Stimulated activated CD8-positive, alpha-beta memory T cell treated with anti-CD3 and anti-CD28 coated beads, Interleukin-4, amount 100 ng/mL, for 4 hours (primary cell): ENCODE measurements at places on chromosomes 5 and 9.

- no peak for DNase-seq
These were observed 1041.0 kb downstream of the TLE1 start for GRCh38 chr9:80648336-80648735.

- DNase-seq, result no peak
These were observed 39.7 kb downstream of the FABP6 start for GRCh38 chr5:160269017-160269416.

- DNase-seq, result no peak
These were observed 75.9 kb upstream of the SELENOP start for GRCh38 chr5:42887575-42887974.

DNA sequence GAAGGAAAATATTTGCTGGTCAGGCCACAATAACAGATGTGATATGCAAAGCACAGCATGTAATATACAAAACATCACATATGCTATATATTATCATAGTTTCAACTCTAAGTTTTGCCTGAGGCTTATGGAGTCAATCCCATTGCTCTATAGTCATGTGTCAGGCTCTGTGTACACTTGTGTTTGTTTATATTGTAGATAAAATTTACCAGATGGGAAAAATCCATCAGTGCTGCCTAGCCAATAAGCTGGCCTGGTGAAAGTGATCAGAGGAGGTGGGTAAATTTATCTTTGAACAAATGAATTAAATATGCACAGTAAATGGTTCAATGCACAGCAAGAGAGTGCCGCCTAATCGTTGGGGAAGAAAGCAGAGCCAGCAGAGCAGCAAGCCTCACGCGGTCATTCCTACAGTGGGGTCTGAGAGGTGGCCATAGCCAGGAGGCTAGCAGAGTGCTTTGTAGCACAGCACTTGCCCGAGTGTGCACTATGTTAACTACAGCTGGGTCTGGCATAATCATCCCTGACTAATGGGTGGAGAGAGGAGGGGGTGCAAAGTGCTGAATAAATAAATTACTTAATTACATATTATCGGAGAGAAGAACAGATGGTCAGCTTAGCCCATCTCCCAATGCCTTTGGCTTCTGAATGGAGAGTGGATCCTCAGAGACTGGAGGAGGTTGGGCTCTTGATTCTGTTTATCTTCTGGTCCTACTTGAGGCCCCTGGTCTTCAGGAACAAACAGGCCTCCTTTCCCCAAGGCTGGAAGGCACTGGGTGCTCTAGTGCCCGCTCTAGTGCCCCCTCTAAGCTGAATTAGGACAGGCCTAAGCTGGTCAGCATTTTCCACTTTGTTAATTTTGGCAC is 153.5 kb downstream of the MAT2B start:
- DNase-seq, result no peak

DNA sequence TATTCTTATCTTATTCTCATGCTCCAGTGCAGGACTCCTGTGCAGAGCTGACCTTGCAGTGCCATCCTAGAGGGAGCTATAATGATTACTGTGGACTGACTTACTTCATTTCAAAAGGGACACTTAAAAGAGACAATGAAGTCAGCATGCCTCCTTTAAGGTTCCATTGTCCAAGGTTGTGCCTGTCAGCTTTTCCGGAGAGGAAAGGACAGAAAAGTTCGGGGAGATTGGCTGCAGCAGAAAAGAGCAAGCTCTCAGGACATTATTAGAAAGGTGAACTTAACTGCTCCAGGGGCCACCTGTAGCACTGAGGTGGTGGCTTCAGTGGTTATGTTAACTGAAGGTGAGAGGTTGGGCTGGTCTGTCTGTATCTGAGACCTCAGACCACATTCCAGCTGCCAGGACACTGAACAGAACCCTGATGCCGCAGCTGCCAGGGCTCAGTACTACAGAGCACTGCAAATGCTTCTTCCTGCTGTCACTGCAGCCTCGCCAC is 112.9 kb downstream of the ST8SIA4 start:
- no peak for DNase-seq

DNA sequence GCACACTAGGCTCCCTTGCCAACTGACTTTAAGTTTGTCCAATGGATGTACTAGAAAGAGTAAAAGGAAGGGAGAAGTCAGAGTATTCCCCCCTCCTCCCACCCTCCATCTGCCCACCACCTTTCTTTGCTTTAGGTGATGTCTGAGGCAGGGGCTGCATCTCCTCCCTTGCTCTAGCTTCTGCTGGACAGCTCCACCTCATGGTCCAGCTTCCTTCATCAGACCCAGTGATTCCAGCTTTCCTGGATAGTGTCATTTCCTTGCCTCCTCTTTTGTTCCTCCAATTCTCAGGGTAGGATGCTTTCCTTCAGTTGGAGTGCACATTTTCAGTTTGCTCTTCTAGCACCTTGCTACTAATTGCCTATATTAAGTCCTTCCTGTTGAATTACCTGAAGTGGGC is 67.4 kb downstream of the RAD23B start:
- DNase-seq, result no peak

DNA sequence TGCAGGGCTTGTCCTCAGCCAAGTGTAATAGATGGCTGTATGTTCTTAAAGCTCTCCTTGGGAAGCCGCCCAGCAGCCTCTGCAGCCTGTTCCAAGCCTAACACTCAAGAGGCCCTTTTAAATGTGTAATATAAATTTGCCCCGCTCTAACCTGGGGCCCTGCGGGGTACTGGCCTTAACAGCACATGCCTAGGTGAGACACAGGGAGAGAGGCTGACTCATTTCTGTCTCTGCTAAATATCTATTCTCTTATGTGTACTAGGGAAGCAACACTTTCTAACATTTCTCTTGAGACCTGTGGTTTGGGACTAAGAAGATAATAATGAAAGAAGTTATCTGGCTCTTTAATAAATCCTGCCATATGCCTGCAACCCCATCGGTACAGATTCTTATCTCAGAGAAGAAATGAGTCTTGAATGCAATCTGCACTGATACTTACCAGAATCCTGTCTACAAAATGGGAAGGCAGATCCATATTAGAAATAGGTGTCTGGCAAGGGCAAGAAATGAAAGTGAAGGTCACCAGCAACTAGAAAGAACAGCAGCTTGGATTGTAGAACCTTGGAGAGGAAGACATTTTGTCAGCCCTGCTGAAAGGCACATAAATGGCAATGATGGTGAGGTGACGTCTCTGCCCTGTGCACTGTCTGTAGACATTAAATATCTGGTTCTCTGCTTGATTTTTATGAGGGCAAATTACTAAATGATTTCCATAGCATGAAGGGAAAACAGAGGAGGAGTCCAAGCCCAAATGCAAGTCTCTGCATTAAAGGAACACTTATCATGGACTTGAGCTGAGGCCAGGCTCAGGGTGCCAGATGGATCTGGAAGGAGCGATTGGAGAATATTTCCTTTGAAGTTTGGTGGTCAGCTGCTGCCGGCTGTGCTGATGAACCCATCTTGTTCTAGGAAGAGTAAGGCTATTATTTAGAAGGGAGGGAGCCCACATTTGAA is 14.5 kb upstream of the TGFBI start:
- no peak for DNase-seq

DNA sequence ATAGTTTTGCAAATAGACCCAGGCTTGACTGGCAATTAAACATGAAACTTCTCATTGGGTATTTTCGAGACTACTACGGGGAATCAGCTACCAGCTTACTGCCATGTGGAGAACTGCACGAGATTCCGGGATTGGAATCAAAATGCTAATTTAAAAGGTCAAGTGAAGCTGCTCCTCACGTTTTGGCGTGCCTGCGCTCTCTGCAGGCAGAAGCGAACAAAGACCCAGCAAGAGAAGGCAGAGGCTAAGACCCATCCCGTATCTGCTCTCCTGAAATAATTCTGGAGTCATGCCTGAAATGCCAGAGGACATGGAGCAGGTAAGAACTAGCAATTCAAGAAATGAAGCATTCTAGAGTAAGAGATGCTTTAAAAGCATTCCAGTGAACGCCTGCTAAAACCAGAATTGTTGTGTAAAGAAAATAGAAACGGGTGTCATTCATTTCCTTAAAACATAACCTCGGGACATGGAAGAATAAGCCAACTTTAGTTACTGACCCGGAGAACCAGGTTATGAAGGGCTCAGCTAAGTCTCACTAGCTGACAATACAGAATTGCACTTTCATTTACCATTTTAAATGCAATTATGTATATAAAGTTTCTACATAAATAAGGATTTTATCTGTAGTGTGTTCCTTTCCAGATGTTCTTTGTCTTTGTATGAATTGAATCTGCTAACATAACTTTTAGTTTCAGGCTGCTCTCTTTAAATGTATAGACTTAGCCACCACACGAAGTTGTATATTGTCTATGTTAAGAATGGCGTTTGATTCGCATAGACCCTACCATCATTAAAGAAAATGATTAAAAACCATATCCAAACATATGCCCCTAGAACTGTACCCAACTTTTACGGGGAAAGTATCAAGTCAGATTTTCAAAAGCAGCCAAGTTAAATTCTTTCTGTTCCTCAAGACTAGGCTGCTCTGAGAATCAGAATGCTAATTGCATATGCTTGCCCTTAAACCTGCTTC is 2.0 kb upstream of the MAT2B start:
- no peak for DNase-seq

GRCh38 chr5:51159164-51159563 is 224.1 kb upstream of the ISL1 start:
- DNase-seq, result no peak

DNA sequence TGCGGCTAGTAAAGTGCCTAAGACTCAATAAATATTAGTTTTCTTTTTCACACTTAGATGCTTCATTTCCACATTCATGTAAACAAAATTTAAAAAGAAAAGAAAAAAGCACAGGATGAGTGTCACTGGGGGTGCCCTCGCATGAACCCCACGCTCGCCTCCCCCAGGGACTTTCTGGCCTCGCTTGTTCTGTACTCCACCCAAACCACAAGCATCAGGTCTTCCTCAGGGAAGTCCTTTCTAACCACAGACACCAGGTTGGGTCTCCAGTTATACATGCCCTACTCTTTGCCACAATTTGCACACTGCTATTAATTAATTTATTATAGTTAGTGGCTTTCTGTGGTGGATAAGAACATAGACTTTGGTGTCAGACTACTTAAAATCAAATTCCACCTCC is 92.4 kb downstream of the RORB start:
- no peak for DNase-seq

DNA sequence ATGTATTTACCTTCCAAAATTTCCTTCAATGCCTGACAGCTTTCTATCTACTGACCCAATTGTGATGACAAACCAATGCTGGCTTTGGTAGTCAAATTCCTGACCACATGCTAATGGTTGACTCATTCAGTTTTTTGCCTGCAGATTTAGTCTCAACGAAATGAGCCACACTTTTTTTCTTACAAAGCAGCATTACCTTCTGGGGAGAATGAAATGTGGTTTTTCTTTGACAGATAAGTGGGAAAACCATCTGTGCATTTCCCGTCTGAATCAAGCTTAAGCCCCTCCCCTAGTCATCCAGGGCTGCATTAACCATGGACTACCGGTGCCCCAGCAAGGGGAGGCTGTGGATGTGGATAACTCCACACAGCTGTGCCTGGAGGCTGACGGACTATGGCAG is 99.6 kb upstream of the TAF11L2 start:
- no peak for DNase-seq

DNA sequence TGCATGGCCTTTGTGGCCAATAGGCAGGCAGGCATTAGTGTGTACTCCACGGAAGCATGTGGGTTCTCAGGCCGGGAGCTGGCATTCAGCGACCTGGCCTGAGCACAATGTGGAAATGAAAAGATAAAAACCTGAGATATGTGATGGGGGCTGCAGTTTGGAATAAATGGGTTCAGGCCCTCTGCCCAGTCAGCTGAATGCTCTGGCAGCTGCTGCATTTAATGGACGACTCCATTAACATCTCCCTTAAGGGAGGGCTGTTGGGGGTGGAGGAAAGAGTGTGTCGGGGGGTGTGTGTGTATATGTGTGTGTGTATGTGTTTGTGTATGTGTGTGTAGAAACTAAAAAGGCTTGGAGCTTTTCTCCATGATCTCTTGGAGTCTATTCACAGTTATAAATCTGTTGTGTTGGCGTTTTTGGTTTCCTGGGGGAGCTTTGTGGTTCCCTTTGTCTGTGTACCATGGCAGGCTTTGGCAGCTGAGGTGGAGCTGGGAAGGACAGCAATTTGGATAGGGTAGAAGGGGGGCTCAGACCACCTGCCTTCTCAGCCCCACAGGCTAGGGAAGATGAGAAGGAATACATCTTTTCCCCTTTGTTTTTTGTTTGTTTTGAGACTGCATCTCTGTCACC is 27.3 kb upstream of the HSPA9 start:
- DNase-seq, result no peak

DNA sequence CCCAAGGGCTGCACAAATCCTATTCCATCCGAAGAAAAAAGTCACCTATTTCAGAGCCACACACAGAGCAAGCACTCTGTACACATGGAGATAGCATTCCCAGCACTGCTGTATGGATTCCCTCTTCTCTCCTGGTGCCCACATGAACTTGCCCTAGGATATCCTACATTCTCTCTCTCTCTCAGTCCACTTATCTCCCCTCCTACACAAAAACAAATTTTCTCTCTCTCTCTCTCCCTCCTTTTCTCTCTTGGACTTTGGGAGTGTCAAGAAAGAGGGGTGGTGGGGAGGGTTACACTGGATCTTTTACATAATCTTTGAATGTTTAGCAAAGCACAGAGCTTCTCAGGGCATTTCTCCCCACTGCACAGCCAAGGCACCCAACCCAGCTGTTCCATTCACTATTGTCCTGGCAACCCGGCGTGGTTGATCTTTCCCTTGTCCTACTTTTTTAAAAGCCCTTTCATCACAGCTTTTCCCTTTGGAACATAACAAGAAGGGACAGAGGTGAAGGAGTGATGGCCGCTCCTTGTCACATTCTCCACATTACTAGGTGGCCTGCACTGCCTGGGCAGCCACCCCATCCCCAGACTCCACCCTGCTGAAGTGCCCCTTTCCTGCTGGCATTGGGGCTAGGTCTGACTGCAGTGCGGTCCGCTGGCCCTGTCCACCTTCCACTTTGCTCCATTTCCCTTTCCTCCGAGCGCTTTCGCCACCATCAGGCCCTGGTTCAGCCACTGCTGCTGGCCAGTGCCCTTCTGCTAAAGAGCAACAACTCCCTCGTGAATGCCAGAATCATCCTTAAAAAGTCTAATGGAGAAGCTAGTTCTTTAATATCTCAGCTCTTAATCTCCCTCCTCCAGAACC is 22.2 kb upstream of the SLC1A3 start:
- no peak for DNase-seq

- no peak for DNase-seq
These were observed 101.6 kb downstream of the TRIO start for GRCh38 chr5:14244721-14245120.

GRCh38 chr9:96660692-96661248 is 5.7 kb upstream of the PRXL2C start:
- DNase-seq, result no peak

- no peak for DNase-seq
These were observed 77.1 kb upstream of the IQGAP2 start for GRCh38 chr5:76325876-76326491.

DNA sequence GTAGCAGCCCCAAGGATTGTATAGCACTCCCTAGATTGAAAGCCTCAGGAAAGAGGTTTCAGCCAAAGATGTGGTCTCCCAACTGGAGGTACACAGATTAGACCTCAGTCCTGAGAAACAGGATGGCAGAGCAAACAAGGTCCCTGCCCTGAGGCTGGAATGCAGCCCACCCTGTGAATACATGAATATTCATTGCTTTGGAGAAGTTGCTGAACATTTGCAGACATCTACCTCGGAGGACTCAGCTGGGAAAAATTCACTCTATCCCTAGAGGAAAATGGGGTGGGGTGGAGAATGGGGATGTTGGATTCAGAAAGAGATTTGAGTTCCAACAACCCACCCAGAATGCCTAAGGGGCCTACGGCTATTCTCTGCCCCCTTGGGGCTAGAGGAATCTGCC is 129.4 kb downstream of the SLIT3 start:
- DNase-seq, result no peak
